ENCODE measurements at places on chromosomes 6 and 20.

DNA sequence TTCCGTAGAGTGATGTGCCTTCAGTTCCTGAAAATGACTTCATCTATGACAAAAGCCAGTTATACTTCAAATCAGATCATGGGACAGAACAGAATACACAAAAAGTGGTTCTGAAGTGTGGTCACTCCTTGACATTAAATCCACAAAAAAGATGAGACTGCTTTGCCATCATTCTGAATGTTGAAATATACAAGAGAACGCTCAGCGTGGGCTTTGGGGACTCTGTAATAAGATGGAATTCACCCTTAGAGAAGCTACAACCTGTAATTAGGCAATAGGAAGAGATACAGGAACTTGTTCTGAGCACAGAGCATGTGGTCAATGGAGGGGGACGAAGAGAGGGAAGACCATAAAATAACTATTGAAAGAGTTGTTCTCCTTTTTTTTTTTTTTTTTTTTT is 184.3 kb downstream of the CARMIL1 start:
- no peak for DNase-seq

DNA sequence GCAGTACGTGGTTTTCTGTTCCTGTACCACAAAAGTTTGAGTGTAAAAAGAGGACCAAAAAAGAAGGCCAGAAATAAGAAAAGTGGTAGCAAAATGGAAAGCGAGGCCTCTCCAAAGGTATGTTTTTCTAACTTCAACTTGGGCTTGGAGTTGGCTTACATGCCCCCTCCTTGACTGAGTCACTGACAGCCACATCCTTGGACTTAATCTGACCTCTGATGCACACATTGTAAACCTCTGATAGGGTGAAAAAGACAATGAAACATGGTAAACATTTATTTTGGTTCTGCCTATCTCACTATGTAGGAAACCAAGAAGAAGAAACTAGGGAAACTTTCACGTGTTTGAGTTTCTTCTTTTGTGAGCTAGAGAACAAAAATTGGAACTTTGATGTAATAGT is 503.2 kb upstream of the ID4 start:
- DNase-seq: no peak

GRCh38 chr6:3722785-3723184 is 28.7 kb downstream of the PXDC1 start:
- no peak for DNase-seq

GRCh38 chr20:58875541-58876134 is 23.1 kb downstream of the GNAS start:
- no peak for DNase-seq

DNA sequence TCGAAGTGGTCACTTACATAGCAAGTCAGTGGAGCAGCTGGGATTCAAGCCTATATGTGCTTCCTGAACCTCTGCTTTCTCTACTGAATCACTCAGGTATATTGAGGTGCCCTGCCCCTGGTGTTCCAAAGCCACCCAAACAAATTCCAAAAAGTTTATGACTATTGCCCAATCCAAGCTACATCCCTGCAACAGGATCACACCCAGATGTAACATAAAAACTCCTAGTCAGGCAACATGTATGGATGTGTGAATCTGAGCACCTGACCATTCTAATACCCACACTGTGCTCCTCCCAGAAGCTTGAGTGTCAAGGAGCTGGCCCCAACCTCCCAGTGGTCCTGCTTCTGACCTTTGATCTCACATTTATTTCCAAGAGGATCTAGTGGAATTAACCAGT is 39.5 kb upstream of the SIRPA start:
- DNase-seq: no peak

DNA sequence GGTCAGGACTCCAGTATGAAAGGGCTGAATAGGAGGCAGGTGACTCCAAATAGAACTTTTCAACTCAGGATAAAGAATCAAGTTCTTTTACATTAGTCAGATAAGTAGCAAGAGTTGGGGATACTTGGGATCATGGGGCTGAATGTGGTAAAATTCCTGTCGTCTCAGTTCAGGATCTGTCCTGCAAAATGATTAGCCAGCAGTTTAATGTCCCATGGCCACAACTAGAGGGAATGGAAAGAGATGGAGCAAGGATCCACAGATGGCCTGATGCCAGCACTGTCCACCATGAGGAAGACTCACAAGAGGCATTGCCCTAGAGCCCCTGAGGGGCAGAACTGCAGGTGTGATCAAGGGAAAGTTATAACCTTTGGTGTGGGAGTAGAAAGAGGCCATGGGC is 2.1 kb downstream of the DEFB121 start:
- DNase-seq: no peak

- DNase-seq: no peak
These were observed 24.1 kb upstream of the MAP3K7 start for GRCh38 chr6:90610751-90611542.

DNA sequence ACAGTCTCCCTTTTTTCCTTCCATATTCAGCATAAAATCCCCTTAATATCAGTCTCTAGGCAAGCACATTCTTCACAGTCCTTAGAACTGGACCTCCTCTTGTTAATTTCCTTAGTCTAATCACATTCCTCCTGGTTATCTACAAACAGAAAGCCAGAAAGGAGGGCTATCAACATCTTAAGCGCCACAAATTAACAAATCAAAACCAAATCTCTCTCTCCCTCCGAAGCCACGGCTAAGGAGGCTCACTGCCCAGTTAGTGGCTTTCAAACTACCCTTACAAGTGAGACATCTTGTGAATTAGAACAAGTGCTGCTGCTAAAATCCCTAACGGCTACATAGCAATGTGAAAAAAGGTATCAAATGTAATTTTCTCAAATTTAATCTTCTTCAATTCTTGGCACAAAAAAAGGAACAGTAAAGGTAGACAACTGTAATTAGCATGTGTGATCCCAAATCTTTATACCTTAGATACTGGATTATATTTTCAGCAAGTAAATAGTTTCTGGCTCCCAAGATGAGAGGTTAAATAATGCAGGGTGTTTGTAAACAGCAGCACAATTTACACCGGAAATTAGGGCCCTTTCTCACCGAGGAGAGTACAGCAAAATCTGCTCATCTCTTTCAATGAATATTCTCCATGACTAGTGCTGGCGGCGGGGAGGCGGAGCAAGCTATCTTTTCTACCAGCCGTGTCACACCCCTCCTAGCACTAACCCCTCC is 1.4 kb upstream of the TRIM39 start:
- DNase-seq: no peak

DNA sequence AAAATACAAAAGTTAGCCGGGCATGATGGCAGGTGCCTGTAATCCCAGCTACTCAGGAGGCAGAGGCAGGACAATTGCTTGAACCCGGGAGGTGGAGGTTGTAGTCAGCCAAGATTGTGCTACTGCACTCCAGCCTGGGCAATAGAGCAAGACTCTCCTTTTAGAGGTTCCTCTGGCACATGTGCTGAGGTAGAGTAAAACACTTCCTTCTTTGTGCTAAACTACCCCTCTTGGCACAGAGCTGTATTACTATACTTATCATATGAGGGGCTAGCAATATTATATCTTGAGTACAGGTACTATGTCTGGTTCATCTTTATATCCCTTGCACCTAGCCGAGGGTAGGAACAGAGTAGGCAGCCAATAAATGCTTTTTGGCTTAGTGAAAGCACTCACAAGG is 40.2 kb upstream of the SAMHD1 start:
- no peak for DNase-seq

- DNase-seq: no peak
These were observed 27.6 kb upstream of the HLA-C start for GRCh38 chr6:31299511-31299910.

- no peak for DNase-seq
These were observed 370 bp downstream of the CDH22 start for GRCh38 chr20:46307999-46308257.

DNA sequence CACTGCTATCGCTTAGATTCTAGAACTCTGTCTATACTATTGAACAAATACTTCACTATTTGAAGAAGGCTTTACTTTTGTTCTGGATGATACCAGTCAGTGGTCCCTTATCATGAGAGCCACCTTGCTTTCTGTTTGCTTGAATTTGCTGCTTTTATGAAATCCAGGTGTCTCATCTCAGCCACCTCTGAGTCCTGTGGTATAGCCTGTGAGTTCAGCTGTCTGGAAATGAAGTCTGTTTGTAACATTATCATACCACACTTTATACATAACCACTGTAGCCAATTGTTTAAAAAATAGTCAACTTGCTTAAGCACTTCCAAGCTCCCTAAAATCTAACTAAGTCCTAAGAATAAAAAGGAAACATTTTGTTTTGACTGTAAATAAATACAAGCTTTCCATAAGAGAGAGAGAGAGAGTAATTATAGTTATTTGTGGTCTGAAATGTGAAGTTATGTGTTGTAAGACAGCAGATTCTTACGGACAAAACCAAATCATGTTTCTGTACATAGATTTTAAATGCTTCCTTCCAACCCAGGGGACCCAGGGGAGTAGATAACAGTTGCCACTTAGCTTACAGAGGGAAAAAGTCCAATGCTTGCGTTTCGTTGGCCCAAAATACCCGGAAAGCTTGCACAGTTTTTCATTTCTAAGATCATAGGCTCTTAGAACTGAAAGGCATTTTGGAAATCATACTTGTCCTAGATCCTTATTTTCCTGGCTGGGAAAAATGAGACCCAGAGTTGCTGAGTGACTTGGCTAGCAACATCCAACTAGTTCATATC is 1107.8 kb upstream of the FLRT3 start:
- no peak for DNase-seq

Measured in AG09319 (cell line).